Mesendoderm (in vitro differentiated cells): ENCODE measurements at places on chromosomes 3 and 15.

- no peak for DNase-seq
Measured at GRCh38 chr3:31596176-31596575, 63.5 kb downstream of the STT3B start.

DNA sequence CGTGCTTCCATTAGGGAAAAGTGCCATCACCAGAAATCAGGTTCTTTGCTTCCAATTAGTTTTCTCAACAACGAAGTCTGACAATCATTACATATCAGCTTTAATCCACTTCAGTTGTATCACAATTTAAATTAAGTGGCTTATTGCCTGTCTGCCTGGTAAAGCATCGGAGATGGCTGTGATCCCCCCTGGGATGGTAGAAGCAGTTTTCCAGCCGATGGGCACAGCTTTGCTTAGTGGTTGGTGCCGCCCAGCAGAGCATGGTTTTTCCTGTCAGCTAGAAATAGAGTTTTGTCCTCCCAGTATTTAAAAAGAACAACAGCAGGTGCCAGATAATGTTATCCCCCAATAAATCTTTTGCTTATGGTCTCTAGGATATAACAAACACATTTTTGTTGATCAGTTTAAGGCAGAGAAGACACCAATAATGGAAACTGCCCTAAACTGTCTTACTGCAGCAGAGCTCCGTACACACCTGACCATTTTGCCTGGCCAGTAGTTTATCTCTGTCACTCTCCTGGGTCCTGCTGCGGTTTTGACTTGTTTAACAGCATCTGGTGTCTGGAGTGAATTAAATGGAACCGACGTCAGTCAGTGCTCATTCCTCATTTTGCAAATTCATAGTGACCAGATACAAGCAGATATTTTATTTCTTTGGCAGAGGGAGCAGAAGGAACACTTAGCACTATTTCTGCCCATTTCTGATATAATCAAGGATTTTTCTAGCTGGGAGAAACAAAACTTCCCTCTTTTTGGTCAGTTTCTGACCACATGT is 79.1 kb downstream of the SLC49A4 start:
- DNase-seq = no peak

DNA sequence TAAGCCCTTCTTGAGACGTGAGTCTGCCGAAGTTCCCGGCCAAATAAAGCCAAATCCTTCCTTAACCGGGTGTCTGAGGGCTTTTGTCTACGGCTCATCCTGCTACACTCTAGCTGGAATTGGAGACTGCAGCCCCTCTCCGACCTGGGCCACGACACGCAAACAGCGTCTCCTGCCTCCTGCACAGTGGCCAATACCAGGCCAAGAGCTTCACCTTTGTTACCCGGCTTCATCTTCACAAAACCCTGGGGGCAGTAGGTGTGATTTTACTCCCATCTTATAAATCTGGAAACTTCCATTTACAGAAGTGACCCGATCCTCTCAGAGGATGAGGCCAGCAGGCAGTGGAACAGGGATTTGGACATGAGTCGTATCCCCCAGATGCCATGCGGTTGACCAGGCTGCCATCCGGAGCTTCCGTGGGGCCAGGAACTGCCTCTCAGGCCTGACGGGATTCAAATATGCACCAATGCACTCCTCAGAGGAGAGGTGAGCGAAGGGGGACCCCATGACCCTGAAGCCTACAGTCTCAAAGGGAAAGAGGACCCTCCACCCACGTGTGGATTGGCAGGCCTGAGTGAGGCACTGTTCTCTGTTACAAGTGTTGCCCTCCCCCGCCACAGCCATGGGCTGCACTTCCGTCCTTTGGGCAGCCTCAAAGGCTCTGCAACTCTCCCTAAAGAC is 53.2 kb upstream of the KLF13 start:
- DNase-seq = no peak

- no peak for DNase-seq
Measured at GRCh38 chr15:29618586-29618985, 203.7 kb downstream of the TJP1 start.

- DNase-seq = peak; percentile 48
Measured at GRCh38 chr3:195319060-195319459, 48.1 kb upstream of the XXYLT1 start.

DNA sequence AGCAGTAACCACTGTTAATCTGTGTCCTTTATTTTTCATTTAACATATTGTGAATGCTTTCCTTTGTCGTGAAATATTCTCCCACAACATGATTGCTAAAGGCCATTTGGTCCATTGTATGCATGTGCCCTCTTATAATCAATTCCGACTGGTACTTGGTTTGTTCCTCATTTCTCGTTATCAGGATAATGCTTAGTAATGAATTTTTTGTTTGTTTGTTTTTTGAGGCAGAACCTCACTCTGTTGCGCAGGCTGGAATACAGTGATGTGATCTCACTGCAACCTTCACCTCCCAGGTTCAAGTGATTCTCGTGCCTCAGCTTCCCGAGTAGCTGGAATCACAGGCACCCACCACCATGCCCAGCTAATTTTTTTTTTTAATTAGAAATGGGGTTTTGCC is 22.0 kb downstream of the SPATA12 start:
- DNase-seq = no peak

DNA sequence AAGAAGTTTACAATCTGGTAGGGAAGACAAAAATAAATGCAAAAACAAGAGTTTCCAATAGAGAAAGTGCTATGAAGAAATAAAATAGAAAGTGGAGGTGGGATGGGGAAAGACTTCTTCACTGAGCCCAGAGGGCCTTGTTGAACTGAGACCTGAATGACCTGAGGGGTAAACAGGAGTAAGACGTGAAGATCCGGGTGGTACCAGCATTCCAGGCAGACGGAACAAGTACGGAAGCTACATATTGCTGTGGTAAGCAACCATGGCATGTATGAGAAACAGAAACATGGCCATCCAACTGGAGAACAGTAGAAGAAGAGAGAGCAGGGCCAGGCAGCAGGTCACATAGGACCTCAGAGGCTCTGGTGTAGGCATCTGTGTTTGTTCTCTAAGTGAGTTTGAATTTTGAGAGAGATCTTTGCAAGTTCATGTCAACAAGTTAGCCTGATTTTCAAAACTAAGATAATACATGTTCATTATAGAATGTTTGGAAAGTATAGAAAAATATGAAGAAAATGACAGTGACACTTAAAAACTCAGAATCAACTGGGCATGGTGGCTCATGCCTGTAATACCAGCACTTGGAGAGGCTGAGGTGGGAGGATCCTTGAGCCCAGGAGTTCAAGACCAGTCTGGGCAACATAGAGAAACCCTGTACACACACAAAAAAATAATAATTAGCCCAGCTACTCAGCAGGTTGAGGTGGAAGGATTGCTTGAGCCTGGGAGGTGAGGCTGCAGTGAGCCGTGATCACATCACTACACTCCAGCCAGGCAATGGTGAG is 64.3 kb downstream of the SLC49A4 start:
- DNase-seq = no peak

- DNase-seq = no peak
Measured at GRCh38 chr15:74417670-74418069, 16.1 kb downstream of the SEMA7A start.

GRCh38 chr15:29518442-29518841 is 248.8 kb upstream of the NSMCE3 start:
- DNase-seq = no peak
